ENCODE measurements at places on chromosomes 5 and 9.

GRCh38 chr5:76920491-76920890 is 32.4 kb upstream of the CRHBP start:
- no peak for DNase-seq

GRCh38 chr9:124286292-124286931 is 28.7 kb downstream of the NEK6 start:
- DNase-seq = no peak

DNA sequence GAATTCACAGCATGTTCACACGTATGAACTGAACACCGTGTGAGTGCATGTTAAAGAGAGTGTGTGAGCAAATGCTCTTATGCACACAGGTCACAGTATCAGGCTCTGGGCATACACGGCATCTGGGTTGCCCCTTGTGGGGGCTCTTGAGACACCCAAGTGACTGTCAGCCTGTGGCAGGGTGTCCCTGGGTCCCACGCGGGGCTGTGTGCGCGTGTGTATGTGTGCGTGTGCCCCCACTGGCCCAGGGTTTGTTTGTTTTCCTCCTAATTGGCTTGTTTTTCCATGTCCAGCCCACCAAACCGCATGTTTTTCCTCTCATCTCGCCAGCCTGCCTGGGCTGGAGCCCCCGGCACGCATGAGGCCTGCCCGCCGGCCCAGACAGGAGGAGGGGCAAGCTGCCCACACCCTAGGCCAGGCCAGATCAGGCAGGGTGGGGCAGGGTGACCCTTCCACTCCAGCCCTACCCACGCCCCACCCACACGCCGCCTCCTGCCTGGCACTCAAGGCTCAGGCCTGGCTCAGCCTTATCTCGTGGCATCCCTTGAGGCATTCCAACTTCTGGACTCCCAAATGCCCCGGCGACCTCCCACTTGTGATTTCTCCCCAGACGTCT is 28.8 kb downstream of the CNTFR start:
- DNase-seq = no peak

DNA sequence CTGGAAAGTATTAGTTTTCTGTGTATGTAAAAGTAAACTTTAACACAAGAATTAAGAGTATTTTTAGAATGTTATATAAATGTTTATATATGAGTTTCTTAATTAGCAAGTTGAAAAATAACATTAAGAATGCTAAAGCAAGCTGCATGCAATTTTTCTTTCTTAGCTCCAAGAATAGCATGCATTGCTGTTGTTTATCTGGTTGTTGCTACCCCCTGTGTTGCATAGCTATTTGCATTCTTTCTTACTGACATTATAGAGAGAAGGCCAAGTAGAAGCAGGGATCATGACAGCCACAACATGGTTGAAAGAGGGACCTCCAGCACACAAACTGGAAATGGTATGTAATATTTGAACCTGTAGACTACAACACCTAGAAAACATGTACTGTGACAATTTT is 94.8 kb downstream of the ERCC6L2 start:
- no peak for DNase-seq

DNA sequence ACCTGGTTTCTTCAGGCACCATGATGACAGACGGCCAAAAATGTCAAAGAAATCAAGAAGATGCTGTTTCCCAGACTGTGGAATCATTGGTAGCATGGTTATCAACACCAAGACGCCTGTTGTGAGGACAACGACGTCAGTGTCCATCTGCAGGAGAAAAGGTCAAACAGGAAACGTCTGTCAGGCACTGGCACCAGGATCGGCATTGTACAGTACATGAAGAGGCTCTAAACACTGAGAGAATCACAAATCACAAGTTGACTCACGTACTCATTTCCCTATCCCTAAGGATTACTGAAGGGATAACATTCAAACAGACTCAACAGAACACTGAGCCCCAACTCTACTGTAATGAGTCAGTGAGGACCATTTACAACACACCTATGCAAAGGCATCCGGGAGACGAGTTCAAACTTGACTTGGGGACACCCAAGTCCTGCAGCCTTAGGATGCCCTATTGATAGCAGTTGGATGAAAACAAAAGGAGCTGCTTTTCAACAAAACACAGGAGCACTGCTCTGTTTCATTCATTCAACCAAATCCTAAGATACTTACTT is 21.0 kb downstream of the TSC1 start:
- no peak for DNase-seq

- no peak for DNase-seq
Measured at GRCh38 chr9:14096258-14096922, 217.6 kb downstream of the NFIB start.

GRCh38 chr5:157271740-157272271 is 5.9 kb downstream of the CYFIP2 start:
- no peak for DNase-seq

DNA sequence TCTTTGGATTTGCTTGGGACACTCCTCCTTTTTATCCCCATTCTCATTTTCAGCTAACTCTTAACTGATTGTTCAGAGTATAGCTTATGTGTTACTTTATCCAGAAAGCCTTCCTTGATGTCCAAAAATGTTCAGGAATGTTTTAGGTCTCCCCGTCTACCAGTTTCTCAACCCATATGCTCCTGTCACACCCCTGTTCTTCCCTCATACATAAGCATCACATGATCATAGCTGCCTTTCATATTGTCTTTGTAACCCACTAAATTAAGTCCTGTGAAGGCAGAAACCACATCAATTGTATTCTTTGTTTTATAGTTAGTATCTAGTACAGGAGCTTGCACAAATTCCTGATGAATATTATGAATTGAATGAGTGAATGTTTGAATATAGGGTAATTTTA is 321.9 kb upstream of the ACTBL2 start:
- no peak for DNase-seq

DNA sequence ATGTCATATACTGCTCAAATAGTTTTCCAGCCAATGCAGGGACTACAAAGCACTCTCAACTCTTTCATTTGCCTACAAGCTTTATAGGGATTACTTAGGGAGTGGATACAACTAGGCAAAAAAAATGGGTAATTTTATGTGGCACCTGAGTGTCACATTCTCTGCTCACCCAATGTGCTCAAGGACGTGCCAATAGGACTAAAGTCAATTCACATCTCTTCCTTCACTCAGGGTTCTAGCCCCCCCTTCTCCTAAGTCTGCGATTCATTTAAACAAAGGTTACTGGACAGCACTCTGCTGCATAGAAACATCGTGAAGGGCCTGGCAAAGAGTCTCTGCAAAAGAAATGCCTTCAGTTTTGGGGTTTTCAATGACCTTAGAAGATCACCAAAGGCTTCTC is 142.3 kb downstream of the TSSK1B start:
- no peak for DNase-seq

DNA sequence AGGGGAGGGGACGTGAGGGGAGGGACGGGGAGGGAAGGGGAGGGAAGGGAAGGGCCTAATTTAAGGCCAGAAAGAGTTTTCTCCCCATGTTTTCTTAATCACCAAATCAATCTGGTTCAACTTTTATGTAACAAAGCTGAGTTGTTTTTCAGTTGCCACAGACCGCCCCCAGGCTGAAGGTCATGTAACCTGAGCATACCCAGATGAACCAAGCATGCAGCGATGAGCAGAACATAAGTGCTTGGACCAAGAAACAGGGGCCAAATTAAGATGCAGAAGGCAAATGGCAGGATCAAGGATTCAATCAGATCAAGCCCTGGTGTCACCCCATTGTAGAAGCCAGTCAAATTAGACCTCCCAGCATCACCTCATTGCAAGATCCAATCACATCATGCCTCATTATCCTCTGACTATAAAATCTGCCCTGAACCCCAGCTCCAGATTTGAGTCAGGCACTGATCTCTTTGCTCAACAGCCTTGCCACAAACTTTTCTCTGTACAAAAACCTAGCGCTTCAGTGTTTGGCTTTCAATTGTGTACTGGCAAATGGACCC is 113.5 kb upstream of the TNPO1 start:
- no peak for DNase-seq

- DNase-seq = no peak
Measured at GRCh38 chr5:80092486-80093107, 57.4 kb downstream of the THBS4 start.

- DNase-seq = no peak
Measured at GRCh38 chr9:133342069-133342406, 5.9 kb downstream of the MED22 start.

DNA sequence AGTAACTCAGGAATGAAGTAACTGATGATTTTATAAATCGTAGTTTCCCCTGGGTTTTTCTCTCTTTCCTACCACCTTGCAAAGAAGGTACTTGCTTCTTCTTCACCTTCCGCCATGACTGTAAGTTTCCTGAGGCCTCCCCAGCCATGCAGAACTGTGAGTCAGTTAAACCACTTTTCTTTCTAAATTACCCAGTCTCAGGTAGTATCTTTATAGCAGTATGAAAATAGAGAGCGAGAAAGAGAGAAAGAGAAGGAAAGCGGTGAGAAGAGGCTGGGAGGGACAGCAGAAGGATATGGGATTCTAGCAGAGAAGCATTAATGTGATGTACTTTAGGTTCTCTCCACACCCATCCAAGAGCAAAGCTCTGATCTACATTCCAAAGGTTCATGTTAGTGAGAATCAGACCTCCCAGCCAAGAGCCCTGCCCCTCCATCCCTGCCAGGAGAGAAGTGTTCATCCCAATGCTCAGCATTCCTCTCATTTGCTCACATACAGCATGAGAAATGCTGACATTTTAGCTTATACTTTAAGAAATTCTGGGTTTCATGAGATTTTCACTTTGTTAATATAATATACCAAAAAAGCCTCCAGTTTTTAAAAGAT is 185.0 kb upstream of the PTGER4 start:
- no peak for DNase-seq

DNA sequence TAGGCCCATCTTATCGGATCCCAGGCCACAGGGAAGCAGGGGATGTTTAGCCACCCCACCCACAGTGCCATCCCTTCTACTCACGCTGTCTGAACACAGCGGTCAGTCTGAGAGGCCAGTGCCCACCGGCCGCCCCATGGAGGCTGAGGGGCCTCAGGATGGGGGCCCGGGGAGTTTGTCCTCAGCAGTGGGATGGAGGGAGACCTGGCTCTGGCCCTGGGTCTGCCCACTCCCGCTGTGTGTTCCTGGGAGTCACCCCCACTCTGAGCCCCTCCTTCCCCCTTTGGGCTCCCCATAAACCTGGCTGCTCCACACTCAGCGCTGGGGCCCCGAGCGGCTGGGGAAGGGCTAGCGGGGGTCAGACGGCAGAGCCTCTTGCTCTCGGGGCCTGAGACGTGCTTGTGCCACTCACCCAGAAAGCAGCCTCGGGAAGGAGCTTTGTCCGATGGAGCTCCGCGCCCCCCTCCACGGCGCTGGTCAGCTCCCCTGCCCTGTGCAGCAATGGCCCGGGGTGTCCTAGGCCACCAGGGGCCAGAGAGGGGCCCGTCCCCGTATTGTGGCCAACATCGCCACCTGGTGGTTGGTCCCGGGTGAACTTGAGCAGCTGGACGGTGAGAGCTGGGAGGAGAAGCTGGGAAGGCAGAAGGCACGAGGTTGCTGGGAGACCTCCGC is 10.9 kb upstream of the LAMC3 start:
- peak; percentile 25 for DNase-seq

DNA sequence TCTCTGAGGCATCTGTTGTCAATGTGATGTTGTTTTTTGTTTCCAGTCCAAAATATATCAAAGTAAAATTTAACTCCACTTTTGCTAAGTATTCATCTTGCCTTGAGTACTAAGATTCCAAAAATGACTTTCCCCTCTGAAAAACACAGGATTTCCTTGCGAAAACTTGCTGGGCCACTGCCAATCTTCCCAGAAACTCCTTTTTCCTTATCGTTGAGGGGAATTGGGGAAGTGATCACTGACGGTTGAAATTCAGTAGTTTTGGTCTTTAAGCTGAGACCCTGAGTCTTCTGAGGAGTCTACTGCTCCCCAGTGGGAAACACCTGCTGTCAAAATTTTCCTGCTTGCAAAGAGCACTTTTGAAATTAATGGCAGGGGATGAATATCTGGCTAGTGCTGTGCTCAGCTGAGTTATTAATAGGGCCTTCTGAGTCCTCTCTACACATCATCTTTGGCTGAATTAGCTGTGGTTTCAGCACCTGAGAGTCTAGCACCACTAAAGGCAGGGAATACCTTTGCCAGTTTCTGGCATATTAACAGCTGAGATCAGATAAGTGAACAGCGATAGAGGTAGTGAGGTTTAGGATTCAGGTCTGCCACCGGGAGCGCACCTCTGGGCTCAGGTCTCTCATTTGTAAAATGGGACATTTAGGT is 18.0 kb downstream of the TLR4 start:
- no peak for DNase-seq

DNA sequence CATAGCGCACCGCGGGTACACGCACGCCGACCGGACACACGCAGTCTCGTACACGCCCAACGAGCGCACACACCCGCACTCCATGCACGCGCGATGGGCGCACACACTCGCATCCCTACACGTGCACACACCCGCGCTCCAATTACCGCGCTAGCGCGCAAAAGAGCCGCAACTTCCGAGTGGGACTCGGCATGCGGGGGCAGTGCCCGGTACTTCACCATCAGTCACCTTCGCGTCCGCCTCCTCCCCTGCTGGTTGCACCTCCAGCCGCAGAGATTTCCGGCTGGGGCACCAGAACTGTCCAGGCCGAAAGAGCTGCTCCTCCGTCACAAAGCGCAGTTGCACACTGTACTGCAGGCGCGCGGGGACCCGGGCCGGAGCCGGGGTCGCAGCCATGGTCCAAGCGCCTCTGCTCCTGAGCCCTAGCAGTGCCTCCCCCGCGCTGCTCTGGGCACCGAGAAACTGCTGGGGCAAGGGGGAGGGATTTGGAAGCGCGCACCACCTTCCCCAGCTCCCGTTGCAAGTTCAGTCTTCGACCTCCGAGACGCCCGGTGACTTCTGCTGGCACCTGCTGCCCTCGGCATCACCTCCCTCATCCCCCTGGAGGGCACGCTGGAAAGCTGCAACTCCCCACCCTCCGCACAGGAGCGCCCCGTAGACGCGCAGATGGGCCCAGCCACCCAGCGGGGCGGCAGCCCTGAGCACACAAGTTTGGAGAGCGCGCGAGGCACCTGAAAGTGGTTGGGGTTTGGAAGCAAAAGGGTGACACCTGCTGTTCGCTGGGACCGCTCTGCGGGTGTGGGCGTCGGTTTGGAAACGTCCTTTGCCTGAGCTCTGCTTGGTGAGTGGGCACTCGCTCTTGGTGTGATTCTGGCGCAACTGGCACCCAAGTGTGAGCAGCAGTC is 337.4 kb upstream of the PUM3 start:
- no peak for DNase-seq

- no peak for DNase-seq
Measured at GRCh38 chr9:110340306-110340705, 2.6 kb upstream of the TXNDC8 start.

GRCh38 chr9:121368745-121369144 is 1.3 kb downstream of the STOM start:
- DNase-seq = peak; percentile 78

DNA sequence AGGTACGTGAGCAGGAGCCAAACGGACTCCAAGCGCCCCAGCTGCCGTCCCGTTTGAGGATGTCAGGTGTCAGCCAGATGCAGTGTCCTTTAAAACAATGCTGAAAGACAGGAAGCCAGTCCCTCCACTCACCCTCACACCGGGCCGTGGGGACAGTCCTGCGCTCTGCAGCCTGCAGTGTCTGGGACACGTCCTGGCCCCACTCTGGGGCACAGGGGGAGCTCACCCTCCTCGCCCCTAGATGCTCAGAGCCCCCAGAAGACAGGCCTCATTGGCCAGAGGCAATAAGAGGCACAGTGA is 79.7 kb downstream of the ZNF354C start:
- no peak for DNase-seq

GRCh38 chr5:100647461-100648230 is 112.5 kb downstream of the FAM174A start:
- DNase-seq = no peak
